Stimulated activated CD4-positive, alpha-beta T cell treated with anti-CD3 and anti-CD28 coated beads, TNF-alpha, amount 100 ng/mL, for 24 hours (primary cell): ENCODE measurements at places on chromosomes 12 and 14.

- DNase-seq: no peak
Measured at GRCh38 chr12:44100264-44100663, 264.4 kb downstream of the TMEM117 start.

DNA sequence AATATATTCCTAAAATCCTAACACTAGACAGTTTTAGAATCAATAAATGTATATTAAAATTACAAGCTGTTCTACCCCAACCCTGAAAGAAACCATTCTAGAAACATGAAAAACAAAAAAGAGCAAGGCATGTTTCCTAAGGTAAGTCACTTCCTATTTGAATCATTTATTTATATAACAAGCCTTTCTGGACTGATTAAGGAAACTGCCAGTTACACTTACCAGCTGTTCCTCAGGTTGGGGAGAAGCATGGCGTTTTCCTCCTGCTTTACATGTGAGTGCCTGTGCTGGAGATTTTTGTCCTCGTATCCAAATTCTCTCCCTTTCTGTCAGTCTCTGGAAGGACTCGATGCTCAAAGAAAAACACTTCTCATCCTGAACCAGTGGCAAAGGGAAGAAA lies 183.3 kb downstream of the EFCAB11 start:
- DNase-seq: no peak

DNA sequence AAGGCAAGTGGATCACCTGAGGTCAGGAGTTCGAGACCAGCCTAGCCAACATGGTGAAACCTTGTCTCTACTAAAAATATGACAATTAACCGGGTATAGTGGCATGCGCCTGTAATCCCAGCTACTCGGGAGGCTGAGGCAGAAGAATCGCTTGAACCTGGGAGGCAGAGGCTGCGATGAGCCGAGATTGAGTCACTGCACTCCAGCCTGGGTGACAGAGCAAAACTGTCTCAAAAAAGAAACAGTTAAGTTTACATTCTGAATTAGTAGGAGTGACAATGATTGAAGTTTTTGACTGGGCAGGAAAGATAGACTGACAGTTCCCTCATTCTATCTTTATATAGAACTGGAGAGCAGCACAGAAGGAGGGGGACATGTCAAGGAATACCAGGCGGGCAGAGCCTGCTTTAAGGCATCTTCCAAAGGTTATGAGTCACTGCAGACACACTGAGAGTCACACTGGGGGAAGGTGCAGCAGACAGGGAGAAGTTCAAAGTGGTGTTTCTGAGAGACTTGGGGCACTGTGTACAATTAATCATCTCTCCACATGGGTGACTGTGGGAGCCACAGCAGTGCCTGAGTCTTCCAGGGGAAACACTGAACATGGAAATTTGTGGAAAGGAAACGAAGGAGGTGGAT lies 42.8 kb upstream of the RNASE3 start:
- no peak for DNase-seq

DNA sequence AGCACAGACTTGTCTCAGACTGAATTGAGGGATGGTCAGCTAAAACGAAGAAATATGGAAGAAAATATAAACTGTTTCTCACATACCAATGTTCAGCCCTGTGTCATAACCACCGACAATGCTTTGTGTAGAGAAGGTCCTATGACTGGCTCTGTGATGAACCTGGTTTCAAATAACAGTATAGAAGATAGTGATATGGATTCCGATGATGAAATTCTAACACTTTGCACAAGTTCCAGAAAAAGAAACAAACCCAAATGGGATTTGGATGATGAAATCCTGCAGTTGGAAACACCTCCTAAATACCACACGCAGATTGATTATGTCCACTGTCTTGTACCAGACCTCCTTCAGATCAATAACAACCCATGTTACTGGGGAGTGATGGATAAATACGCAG lies 7.9 kb upstream of the MAPK1IP1L start:
- no peak for DNase-seq
